Heart left ventricle (tissue), 16 donors: ENCODE measurements at places on chromosomes 2 and 18. TPM values are rescaled to one million over a fixed set of nuclear protein-coding genes. Genes with fewer than 3 reads are reported as not detected.

DNA sequence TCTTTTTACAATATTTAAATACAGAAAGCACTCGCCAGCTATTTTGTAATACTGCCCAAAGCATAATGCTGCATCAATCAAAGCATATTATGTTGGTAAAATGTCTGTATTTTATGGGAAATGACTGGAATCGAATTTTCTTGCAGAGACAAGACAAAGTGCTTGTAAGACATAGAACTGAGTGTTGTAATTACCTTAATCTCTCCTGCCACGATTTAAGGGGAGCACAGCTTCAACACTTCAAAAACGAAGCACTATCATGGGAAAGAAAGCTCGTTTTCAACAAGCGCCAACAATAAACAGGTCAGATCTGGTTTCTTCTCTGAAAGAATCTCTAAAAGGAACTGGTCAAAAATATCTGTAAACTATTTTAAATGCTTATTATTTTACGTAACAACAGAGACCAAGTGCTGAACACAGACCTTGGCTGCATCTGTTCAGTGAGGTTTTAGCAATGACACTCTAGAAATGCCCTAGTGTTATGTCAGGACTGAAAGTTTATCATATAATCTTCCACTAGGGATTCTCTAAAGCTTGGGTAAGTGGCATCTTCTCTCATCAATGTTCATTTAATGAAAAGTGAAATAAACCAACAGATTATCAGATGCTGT, 19.0 kb downstream of the RND3 start:
- DNase-seq: no peak

Gene KLHL29
- 1.4 TPM for polyA plus RNA-seq

Gene FEV
- polyA plus RNA-seq: not detected

GRCh38 chr2:96540136-96540535, 3.6 kb downstream of the ARID5A start:
- DNase-seq: no peak

GRCh38 chr2:24710806-24711205, 82.4 kb downstream of the PTRHD1 start:
- no peak for DNase-seq

Gene CSRNP3
- 0.87 TPM for polyA plus RNA-seq

Gene CLHC1
- polyA plus RNA-seq: 2.6 TPM

- no peak for DNase-seq
Observed at GRCh38 chr2:236545248-236545658, 24.4 kb upstream of the ACKR3 start.

DNA sequence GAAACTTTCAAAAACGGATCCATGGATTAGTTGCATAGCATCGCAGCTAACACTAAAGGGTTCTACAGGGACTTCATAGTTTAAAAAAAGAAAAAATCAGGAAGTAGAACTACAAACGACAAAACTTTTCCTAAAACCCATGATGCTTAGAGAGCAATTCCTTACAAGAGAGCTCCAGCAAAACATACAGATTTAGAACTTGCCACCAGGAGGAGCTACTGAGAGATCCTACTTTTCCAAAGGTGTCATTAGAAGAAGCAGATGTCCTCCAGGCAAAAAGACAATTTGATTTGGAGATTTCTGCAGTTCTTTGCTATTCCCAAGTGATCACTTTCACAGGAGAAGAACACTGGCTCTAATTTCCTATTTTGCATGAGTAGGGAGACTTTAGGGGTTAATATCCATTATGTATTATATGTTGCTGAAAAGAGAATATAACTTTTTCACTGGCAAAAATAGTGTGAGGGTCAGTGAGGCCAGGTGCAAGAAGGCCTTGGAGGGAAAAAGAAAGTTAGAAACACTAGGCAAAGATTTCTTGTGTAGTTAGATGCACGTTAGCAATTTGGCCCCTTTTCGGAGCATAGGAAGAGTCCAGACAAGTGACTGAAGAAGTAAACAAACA, 436.2 kb downstream of the SUCLG1 start:
- no peak for DNase-seq

DNA sequence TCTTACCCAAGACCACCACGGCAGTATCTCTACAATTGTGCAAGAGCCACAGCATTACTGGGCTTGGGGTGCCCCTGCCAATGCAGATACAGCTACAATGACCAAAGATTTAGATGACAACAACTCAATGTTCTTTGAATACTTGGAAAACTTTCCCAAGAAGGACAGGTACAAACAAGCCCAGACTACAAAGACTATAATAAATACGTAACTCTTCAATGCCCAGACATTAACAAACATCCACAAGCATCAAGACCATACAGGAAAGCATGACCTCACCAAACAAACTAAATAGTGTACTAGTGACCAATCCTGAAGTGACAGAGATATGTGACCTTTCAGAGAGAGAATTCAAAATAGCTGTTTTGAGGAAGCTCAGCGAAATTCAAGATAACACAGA, 62.8 kb downstream of the ICA1L start:
- no peak for DNase-seq

GRCh38 chr18:73891572-73892421, 255.8 kb downstream of the FBXO15 start:
- no peak for DNase-seq

- DNase-seq: no peak
Observed at GRCh38 chr18:44411976-44412375, 268.7 kb upstream of the SETBP1 start.

DNA sequence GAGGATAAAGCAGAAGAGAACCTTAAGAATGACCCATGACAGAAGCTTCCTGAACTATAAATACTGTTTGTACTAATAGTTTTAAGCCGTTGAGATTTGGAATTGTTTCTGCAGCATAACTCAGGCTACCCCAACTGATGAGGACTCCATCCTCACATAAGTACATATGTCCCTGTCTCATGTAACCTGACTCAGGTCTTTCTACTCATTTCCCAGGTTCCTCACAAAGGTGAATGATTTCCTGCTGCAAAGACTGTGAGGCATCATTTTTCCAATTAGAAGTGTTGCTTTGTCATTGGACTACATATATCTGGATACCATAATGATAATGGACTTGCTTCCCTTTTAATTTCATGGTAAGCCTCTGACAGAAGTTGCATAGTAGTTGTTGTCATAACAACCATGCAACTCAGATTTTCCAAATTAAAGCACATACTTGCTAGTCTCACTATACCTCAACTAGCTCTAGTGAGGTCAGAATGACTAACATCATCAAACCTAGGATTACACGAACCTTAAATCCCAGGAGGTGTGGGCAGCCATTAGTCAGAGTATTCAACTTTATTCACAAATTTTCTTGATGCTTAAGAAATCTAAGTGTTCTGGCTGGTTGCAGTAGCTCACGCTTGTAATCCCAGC, 38.0 kb upstream of the NEDD4L start:
- no peak for DNase-seq

DNA sequence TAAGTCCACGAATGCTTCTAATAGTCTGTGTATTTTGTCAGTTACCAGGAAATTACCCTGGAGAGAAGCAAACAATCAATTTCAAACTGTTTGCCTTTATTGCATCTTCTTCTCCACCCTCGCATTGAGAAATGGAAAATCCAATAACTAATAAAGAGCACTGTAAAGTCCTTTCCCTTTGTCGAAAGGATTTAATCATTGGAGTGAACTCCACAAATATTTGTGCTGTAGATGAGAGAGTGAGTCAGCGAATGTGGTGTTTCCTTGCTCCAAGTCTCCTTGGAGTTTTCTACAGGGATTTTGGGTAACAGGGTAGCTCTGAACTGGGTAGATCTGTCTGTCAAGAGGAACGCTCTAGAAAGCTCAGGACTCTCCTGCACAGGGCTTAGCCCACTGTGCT, 240.2 kb downstream of the KCNS3 start:
- no peak for DNase-seq

DNA sequence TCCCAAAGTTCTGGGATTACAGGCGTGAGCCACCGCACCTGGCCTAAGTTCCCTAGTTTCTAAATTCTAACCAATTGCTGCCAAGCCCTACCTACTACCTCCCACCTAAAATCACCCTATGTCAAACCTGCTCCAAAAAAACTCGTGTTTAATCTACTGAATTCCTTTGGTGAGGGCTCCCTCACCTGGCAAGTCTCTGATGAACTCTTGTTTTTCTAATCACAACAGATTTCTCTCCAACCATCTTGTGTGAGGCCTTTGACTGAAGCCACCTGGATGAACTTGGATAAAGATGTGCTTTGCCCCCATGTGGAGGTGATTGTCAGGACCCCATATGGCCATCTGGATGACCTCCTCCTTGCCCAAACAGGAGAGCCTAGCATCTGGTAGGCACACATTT, 17.4 kb upstream of the SLC35G4 start:
- DNase-seq: no peak

DNA sequence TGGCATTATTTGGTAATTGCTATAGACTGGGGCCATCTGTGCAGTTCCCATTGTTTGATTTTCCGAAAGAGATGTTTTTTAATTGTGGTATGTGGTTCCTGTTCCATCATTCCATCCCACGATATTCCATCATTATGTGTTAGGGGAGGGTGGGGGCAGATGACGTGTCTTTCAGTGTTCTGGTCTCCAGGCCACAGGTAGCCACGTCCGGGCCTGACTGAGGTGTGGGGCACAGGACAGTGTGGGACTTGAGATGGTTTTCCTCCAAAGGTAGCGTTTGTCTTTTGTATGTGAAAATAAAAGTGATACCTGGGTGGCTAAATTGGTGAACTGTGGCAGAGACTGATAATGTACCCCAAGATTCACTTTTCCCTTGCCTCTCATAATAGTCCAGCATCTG, 192.2 kb upstream of the HAAO start:
- no peak for DNase-seq

- peak; percentile 62 for DNase-seq
Observed at GRCh38 chr2:159249990-159250715, 36.4 kb downstream of the WDSUB1 start.

DNA sequence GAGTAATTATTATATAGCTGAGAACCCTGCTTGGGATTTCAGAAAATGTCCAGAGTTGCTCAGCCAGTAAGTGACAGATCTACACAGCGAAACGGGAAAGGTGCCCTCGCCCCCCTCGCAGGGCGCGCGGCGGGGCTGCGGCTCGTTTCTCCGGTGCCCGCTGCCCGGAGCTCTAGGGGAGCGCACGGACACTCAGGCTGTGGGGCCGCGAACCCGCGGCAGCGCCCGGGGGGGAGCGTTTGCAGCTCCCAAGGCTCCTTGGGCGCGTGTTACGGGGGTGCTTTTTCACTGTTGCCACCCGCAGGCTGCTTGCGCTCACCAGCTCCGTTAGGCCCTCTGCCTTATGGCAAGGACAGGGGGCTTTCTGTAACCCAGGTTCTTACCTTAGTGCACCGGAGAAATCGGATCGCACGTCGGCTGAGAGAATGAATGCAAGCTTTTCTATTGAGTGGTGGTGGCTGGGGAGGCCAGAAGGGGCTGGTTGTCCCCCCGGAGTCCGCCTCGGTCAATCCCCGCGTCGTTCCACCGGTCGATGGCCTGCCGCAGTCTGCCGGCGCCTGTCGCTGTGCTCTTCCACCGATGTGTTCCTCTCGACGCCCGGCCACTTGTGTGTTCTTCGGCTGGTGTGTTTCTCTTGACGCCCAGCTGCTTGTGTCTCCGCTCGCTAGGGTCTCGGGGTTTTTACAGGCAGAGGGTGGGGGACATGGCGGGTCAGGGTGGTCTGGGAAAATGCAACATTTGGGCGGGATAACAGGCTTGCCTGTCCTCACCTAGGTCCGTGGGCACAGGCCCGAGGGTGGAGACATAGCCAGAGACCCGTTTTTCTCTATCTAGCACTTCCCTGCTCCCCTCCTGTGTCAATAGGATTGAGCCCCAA, 758.8 kb upstream of the DDX18 start:
- DNase-seq: no peak

- peak; percentile 65 for DNase-seq
Observed at GRCh38 chr2:203706403-203706802, at the start of gene CD28. CD28 (plus strand) TSS chr2:203706639; CDS start chr2:203706697, 58 bp downstream.

DNA sequence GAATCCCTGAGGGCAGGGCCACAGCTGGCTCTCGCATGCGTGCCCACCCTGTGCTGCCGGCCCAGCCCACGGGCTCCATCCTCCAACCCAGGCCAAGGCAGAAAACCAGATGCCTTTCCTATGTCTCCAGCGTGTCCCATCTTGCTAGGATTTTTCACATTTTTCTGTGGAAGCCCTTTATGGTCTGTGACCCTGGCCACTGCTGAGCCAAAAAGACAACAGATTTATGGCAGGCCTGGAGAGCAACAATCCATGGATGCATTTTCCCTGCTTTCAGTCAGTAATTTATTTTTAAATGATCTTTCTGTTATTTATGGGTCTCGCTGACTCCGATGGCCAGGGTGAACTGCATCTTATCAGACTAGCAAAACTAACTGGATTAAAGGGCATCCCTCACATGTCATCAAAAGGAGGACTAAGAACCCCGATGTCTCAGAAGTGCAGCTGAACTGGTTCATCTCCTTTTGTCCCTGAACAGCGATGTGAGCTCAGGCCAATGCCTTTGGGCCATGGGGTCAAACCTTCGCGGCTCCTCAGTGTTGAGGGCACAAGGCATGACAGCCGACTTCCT, 346.0 kb downstream of the CYRIA start:
- DNase-seq: no peak

Gene SLC9A2
- 0.03 TPM for polyA plus RNA-seq

DNA sequence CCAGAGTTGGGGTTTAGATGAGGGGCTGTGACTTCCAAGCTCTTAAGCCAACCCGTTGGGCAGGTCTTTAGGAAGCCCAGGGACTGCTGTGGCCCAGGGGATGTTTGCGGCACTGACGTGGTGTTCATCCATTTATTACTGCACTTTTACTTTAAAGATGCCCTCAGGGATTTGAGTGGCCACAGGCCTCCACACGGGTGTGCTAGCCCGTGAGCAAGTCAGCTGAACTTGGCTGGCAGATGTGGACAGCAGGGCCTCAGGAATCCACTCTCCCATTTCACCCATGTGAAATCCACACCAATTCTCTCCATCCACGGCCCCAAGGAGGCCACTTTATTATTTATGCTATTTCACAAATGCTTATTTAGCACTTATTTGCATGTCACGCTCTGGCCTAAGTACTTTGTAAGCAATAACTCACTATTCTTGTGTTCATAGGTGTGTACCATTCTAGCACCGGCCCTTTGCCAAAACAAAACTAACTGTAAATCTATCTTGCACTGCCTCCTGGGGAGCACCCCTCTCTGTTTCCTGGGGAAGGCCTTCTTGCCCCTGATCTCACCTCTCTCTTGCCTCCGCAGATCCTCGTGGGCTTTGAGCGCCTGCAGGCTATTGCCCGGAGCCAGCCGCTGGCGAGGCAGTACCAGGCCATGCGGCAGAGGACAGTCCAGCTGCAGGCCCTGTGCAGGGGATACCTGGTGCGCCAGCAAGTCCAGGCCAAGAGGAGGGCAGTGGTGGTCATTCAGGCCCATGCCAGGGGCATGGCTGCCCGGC, 39.1 kb upstream of the GPR17 start:
- DNase-seq: no peak

DNA sequence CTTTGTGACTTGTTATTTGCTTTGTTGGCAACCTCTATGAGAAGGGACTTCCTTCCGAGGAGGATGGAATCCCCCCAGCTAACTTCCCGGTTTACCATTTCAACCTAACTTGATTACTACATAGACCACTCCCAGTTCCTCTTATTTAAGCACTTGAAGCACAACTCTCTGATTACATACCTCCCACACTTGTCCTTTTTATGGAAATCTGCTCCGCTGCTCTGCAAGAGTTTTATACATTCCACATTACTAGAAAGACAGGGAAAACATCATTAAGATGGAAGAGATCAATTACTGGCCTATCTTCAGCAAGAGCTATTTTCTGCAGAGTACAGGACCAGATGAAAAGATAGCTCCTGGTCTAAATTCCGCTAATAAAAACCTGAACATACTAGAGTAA, 160.0 kb upstream of the PGAP1 start:
- no peak for DNase-seq

GRCh38 chr2:176581557-176582165, 312.4 kb downstream of the MTX2 start:
- no peak for DNase-seq

Gene NYAP2
- not detected for polyA plus RNA-seq
